NAMALWA (cell line): ENCODE measurements at places on chromosomes 12 and 14.

DNA sequence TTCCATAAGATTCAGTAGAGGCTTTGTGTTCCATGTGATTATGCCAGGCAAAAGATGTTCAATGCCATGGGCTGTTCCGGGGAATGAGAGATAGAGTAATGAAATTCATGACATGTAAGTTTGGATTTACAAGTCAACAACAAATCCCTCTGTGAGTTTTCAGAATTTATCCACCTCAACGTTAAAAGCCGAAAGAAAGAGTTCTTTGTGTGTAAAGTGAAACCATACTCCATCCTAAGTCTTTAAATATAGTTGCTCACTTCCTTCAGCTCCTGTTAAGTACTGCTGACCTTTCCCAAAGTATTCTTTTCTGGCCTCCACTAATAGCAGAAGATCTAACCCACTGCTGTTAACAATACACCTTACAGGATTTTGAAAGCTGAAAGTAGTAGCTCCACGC, 190.0 kb downstream of the TMX1 start:
- no peak for DNase-seq

- DNase-seq = no peak
Measured at GRCh38 chr12:81596558-81596957, 162.6 kb downstream of the PPFIA2 start.

DNA sequence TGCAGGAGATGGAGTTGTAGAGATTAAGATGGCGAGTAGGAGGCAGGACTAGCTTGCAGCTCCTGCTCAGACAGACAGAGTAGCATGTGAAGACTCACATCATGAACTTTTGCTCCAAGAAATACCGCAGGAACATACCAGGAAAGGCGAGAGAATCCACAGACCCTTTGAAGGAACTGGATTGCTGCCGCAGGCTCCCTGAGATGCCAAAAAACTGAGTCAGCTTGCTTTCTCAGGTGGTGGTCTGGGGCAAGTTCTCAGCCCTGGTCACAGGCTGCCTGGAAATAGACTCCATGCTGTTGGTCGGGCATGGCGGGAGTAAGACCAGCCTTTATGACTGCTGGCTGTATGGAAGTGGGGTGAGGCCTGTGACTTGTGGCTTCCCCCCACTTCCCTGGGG, 163.6 kb upstream of the NAV3 start:
- no peak for DNase-seq

- no peak for DNase-seq
Measured at GRCh38 chr12:132095520-132096409, 48.4 kb downstream of the DDX51 start.

GRCh38 chr14:102015045-102015685, 50.8 kb downstream of the DYNC1H1 start:
- no peak for DNase-seq

GRCh38 chr12:93571365-93571924, 1.0 kb upstream of the SOCS2 start:
- no peak for DNase-seq
